Upper lobe of right lung (tissue), 1 donor: ENCODE measurements at places on chromosomes 4 and X.
A peak's percentile ranks its signal among the peaks of the same experiment; 100 is the strongest.

DNA sequence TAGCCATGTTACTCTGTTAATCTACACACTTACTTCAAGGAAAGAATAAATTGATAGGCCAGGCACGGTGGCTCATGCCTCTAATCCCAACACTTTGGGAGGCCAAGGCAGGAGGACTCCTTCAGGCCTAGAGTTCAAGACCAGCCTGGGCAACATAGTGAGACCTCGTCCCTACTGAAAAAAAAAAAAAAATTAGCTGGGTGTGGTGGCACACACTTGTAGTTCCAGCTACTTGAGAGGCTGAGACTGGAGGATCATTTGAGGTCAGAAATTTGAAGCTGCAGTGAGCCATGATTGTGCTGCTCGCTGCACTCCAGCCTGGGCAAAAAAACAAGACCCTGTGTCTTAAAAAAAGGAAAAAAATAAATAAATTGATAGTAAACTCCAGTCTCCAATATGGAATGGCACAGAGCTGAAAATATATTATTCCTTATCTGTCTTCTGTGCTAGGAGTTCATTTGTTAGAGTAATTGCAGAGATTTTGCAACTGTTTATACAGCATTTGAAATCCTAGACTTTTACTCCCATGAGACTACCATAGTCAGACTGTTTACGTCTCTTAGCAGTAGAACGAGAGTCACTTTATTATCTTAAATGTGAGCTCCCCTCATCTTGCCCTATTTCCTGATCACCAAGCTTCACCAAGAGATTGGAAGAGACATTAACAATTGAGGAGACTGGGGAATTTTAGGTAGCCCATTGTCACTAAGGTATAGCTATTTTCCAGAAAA lies 18.8 kb upstream of the TMEM131L start:
- no peak for DNase-seq
- no peak overlapping the region for H3K27ac ChIP-seq
- no peaks in the 10 kb centered on the region for H3K27me3 ChIP-seq
- H3K4me1 ChIP-seq = peaks cover 9% of the 10 kb centered on the region
- H3K4me3 ChIP-seq = no peak overlapping the region

DNA sequence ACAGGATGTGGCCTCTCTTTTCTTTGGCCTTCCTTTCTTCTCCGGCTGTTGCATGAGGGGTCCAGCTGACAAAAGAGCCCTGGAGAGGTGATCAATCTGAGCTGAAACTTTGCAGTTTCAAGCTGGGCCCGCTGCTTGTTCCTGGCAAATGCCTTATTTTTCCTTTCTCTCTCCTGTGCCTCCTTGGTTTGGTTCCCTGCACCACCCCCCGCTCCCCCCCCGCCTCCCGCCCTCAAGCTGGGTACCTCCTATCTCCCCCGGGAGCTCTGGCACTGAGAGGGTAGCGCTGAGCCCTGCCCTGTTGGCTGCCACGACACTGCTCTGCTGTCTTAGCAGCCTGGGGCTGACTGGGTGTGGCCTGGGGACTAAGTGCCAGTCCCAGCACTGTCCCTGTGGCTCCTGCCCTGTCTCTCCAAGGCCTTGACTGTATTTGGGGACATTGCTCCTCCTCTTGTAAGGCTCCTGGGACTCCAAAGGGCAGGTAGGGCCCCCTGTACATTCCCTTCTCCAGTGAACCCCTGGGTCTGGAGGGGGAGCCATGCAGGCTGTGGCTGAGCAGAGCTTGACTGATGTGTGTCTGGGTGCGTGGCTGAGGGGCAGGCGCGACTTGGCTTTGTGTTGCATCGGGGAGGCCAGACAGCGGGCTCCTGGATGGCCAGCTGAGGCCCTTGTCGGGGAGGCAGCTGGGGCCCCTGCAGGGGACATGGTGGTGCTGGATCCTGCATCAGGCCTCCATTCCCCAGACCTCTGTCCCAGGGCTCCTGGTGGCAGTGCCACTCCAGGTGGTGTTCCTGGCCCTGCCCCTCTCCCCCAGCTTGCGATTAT lies 1.1 kb downstream of the PLXNA3 start:
- H3K4me3 ChIP-seq = peak overlapping the region; percentile 64
- no peaks in the 10 kb centered on the region for H3K4me1 ChIP-seq
- DNase-seq = no peak
- peak overlapping the region; percentile 24 for H3K27ac ChIP-seq
- no peaks in the 10 kb centered on the region for H3K36me3 ChIP-seq

DNA sequence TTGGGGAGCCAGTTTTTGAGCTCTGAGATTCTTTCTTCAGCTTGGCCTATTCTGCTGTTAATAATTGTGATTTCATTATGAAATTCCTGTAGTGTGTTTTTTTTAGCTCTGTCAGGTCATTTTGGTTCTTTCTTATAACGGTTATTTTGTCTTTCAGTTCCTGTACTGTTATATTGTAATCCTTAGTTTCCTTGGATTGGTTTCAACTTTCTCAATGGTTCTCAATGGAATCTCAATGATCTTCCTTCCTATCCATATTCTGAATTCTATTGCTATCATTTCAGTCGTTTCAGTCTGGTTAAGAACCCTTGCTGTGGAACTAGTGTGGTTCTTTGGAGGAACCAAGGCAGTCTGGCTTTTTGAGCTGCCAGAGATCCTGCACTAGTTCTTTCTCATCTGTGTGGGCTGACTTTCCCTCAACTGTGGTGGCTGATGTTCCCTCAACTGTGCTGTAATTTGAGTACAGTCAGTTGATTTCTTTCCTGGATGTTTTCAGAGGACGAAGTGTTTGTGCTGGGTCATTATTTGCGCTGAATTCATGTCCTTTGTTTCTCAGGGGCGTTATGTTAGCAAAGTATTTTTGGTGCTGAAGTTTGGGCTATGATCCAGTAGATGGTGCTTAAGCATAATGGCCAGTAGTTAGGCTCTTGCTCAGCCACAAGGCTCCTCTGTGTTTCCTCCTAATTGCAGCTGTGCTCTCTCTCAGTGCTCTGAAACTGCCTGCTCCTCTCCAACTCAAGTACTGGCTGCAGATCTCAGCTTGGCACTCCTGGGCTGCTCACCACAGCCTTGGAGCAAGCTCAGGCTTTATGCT lies 27.5 kb downstream of the ENPEP start:
- no peak for DNase-seq
- no peak overlapping the region for H3K27ac ChIP-seq
- H3K4me3 ChIP-seq = no peak overlapping the region
- H3K4me1 ChIP-seq = no peaks in the 10 kb centered on the region
- H3K27me3 ChIP-seq = no peaks in the 10 kb centered on the region

GRCh38 chr4:16814361-16814760 lies 84.1 kb downstream of the LDB2 start:
- H3K36me3 ChIP-seq = no peaks in the 10 kb centered on the region
- peaks cover 4% of the 10 kb centered on the region for H3K4me1 ChIP-seq
- no peak overlapping the region for H3K4me3 ChIP-seq
- H3K27ac ChIP-seq = no peak overlapping the region
- no peaks in the 10 kb centered on the region for H3K27me3 ChIP-seq
- DNase-seq = no peak

GRCh38 chr4:145485120-145485519 lies 3.5 kb downstream of the SMAD1 start:
- DNase-seq = no peak
- no peaks in the 10 kb centered on the region for H3K27me3 ChIP-seq
- H3K4me1 ChIP-seq = peaks cover 25% of the 10 kb centered on the region
- H3K27ac ChIP-seq = no peak overlapping the region
- no peaks in the 10 kb centered on the region for H3K36me3 ChIP-seq
- peak overlapping the region; percentile 14 for H3K4me3 ChIP-seq

GRCh38 chrX:819684-820083 lies 189.1 kb downstream of the SHOX start:
- no peaks in the 10 kb centered on the region for H3K27me3 ChIP-seq
- no peak overlapping the region for H3K27ac ChIP-seq
- no peaks in the 10 kb centered on the region for H3K36me3 ChIP-seq
- DNase-seq = no peak

GRCh38 chr4:140704964-140705363 lies 51.2 kb downstream of the TBC1D9 start:
- DNase-seq = no peak
- peaks cover 10% of the 10 kb centered on the region for H3K4me1 ChIP-seq
- no peaks in the 10 kb centered on the region for H3K27me3 ChIP-seq
- no peak overlapping the region for H3K4me3 ChIP-seq

DNA sequence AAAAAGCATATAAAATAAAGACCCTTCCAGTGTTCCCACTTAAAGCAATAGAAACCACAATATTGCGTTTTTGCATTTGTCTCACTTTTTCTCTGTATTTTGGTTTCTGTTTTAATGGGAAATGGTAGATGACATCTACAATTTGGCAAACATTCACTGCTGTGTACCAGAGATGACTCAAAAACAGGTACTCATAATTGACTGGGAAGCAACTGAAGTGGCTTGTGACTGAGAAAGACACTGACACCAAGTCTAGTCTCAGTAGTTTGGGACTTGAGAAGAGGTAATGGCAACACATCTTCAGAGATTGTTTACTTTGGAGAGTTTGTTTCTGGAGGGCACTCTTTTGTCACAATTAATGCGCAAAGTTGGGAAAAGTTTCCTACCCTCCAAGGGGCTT lies 42.0 kb downstream of the AREG start:
- H3K4me1 ChIP-seq = no peaks in the 10 kb centered on the region
- no peak overlapping the region for H3K27ac ChIP-seq
- H3K4me3 ChIP-seq = no peak overlapping the region
- no peaks in the 10 kb centered on the region for H3K27me3 ChIP-seq
- no peak for DNase-seq
- no peaks in the 10 kb centered on the region for H3K36me3 ChIP-seq

DNA sequence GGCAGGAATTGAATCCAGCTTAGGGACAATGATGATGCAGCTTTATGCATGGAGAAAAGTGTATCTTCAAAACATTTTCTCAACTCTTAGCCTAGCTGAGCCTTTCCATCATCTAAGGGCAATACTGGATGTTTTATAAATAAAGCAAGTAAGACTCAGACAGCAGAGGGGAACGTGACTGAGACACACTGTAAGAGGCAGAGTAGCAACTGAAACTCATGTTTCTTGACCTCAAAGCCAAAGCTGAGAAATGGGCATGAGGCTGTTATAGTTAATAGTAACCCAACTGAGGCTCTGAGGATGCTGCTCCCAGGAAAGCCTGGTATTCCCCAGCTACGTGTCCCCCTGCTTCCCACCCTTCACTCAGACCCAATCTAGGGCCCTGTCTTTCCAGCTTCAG lies 44.6 kb downstream of the ARHGEF9 start:
- DNase-seq = no peak
- H3K4me1 ChIP-seq = no peaks in the 10 kb centered on the region
- H3K27me3 ChIP-seq = no peaks in the 10 kb centered on the region
- no peak overlapping the region for H3K4me3 ChIP-seq

DNA sequence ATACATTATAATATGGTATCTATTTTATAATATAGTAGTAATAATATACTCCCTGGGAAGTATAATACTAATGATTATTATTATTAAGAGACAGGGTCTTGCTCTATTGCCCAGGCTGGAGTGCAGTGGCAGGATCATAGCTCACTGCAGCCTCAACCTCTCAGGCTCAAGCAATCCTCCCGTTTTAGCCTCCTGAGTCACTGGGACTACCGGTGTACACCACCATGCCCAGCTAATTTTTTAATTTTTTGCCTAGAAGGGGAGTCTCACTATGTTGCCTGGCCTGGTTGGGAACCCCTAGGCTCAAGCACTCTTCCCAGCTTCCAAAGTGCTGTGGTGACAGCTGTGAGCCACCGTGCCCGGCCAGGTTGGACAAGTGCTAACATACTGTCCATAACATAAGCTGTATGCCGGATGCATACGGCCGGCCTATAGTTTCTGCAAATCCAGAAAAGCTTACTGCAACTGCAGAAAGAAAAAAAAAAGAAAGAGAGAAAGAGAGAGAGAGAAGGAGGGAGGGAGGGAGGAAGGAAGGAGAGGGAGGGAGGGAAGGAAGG lies 94.2 kb upstream of the PPP2R3B start:
- H3K27ac ChIP-seq = no peak overlapping the region
- H3K27me3 ChIP-seq = no peaks in the 10 kb centered on the region
- H3K4me1 ChIP-seq = no peaks in the 10 kb centered on the region
- H3K36me3 ChIP-seq = no peaks in the 10 kb centered on the region
- peak; percentile 18 for DNase-seq

GRCh38 chr4:38140643-38141203 lies 180.5 kb downstream of the PTTG2 start:
- H3K36me3 ChIP-seq = peaks cover 19% of the 10 kb centered on the region
- H3K27ac ChIP-seq = no peak overlapping the region
- H3K4me3 ChIP-seq = no peak overlapping the region
- H3K4me1 ChIP-seq = no peaks in the 10 kb centered on the region
- H3K27me3 ChIP-seq = no peaks in the 10 kb centered on the region

- H3K27me3 ChIP-seq = no peaks in the 10 kb centered on the region
- H3K27ac ChIP-seq = no peak overlapping the region
- no peaks in the 10 kb centered on the region for H3K36me3 ChIP-seq
- H3K4me3 ChIP-seq = no peak overlapping the region
- DNase-seq = no peak
- H3K4me1 ChIP-seq = no peaks in the 10 kb centered on the region
Measured at GRCh38 chr4:108117418-108118182, 51.1 kb downstream of the LEF1 start.

GRCh38 chr4:7161721-7162214 lies 30.6 kb upstream of the SORCS2 start:
- no peaks in the 10 kb centered on the region for H3K27me3 ChIP-seq
- H3K36me3 ChIP-seq = no peaks in the 10 kb centered on the region
- H3K4me1 ChIP-seq = no peaks in the 10 kb centered on the region
- H3K27ac ChIP-seq = no peak overlapping the region
- DNase-seq = peak; percentile 52

GRCh38 chrX:3345281-3346191 lies 916 bp downstream of the MXRA5 start:
- H3K27ac ChIP-seq = peak overlapping the region; percentile 58
- no peaks in the 10 kb centered on the region for H3K27me3 ChIP-seq
- DNase-seq = peak; percentile 67

DNA sequence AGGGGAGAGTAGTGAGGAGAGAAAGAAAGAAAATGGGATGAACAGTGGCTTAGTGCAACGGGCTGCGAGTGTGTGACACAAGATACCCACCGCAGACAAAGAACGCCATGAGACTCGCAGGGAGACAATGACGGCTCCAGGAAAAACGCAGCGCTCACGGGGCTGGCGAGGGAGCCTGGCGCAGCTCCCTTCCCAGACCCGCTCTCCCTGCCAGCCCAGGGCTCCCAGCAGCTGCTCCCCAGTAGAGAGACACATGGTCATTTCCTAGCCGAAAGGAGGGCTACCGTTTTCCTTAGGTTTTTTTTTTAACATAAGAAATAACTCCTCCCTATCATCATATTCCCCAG lies 149.5 kb downstream of the MAML3 start:
- H3K36me3 ChIP-seq = no peaks in the 10 kb centered on the region
- H3K27ac ChIP-seq = peak overlapping the region; percentile 69
- DNase-seq = peak; percentile 71
- no peaks in the 10 kb centered on the region for H3K27me3 ChIP-seq
- peak overlapping the region; percentile 43 for H3K4me3 ChIP-seq

GRCh38 chr4:110120506-110120905 lies 77.9 kb downstream of the ELOVL6 start:
- no peaks in the 10 kb centered on the region for H3K27me3 ChIP-seq
- no peaks in the 10 kb centered on the region for H3K36me3 ChIP-seq
- no peaks in the 10 kb centered on the region for H3K4me1 ChIP-seq
